Right renal cortex interstitium (tissue), 3 donors: ENCODE measurements at places on chromosomes 5 and 9. TPM values are rescaled to one million over a fixed set of nuclear protein-coding genes. Genes with fewer than 3 reads are reported as not detected.

RELL2 gene
- 0.78 TPM for polyA plus RNA-seq

LHX6 gene
- 3.3 TPM for polyA plus RNA-seq

- DNase-seq, result no peak
These were observed 70.8 kb upstream of the SMIM23 start for GRCh38 chr5:171714851-171715250.

DNA sequence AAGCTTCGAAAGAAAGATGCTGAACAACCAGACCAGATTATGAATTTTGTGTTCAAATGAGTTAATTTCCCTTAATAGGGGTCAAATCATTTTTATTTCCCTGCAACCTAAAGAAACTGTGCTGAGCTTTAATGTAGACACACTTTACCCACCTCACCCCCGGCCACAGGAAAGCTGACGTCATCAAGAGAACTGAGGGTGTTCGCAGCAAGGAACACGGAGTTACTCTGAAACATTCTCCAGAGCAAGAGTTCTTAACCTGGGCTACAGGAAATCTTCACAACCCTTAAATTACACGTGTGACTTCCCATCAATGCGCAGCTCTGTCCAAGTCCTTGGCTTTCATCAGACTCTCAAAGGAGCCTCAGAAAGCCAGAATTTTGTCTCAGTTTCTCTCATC, 116.3 kb downstream of the COL23A1 start:
- DNase-seq, result no peak

- no peak for DNase-seq
These were observed 492 bp downstream of the ATG12 start for GRCh38 chr5:115840873-115841272.

DNA sequence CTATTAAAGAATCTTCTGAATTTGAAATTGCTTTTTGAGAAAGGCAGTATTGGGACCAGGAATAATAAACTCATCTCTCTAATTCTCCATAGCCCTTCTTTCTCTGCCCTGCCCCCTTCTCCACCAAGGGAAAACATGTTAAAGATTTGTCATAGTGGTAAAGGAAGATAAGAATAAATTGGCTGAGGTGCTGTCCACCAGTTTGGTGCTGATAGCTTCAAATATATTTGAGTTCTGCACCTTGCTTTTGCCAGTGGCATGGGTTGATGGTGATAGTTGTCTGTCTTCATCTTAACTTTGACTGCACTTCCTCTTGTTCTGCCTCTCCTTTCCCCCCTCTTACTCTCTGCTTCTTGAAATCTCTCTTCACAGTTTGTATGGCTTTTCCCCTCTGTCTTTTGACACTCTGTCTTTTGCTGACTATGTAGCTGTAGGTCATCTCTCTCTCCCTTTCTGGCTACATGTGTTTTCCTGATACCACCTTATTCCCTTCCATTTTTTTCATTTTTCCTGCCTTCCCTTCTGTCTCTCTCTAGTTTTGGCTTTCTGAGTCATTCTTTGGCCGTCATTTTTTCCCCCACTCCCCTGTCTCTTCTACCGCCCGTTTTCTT, 56.6 kb downstream of the NDUFS4 start:
- DNase-seq, result no peak

PCDH12 gene
- 17.0 TPM for polyA plus RNA-seq

KLHL3 gene
- polyA plus RNA-seq, result 16.9 TPM

DNA sequence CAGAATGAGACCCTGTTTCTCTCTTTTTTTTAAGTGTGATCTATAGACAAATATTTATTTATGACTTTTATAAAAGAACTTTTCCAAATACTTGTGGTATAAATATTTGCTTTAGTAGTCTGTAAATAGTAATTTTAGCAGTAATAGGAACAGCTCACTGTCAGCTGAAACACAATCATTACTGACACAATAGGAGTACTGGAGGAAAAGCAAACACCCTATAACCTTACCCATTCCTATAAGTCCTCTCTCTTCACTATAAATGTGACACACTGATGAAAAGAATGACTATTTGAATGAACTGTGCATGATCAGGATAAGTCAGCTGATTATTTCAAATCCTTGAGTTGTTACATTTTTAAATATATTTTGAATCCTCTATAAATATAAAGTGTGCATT, 72.4 kb downstream of the CDH12 start:
- DNase-seq, result no peak

ZDHHC11 gene
- 5.9 TPM for polyA plus RNA-seq

DNA sequence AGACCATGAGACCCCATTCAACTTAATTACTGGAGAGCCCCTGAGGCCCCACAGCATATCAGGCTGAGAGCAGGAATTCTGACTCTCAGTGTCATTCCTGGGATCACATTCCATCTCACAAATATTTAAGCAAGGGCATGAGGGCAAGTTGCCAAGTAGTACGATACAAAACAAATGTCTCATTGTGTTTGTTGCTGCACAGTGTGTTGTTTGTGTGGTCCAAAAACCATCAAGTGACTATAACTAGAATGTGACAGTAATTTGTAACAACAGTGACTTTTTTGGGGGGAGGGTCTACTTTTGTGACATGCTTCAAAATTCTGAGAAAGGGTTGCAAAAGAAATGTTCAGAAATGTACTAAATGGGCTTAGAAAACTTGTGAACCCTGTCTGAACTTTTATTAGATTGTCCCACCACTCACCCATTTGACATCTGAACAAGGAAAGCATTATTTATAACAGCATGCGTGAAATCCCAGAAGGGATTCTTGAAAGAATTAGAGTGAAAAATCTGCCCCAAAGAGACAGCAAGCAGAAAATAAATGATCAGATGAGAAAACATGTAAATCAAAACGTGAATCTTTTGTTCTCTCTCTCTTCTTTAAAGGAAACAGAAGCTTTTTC, 347.0 kb downstream of the NTRK2 start:
- no peak for DNase-seq

DNA sequence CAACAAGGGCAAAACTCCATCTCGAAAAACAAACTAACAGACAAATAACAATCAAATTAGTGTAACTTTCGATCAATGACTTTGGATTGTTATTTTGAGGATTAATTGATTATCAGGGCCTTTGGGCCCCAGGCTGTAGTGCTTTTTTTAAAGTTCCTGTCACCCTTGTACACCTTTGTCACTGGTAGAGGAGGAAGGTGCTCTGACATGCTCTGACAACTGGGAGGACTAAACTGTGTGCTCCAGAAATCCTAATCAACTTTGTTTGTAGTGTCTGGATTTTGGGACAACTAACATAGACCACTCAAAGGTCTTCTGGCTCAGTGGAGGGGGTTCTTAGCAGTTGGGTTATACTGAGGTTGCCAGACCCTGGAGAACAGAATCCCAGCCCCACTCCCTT, 1.8 kb downstream of the TXN start:
- no peak for DNase-seq

ADGRD2 gene
- 0.17 TPM for polyA plus RNA-seq

GRCh38 chr9:124420991-124421543, 5.8 kb upstream of the PSMB7 start:
- DNase-seq, result no peak

LTC4S gene
- polyA plus RNA-seq, result 2.3 TPM

DNA sequence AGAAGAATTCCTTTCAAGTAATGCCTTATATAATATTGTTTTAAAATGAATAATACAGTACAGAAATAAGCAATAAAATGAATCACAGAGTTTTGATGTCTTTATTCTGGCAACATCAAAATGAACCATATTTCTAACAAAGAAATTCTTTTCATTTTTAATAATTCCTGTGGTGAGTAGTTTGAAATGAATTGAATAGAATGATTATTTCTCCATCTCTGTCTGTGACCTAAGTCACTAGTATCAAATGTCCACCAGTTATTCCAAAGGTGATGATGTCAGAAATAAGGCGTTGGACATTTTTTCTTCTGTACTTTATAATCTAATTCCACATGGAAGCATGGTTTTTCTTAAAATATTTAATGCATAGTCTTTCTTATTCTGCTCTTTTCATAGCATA, 106.2 kb downstream of the ADAMTSL1 start:
- no peak for DNase-seq

DNA sequence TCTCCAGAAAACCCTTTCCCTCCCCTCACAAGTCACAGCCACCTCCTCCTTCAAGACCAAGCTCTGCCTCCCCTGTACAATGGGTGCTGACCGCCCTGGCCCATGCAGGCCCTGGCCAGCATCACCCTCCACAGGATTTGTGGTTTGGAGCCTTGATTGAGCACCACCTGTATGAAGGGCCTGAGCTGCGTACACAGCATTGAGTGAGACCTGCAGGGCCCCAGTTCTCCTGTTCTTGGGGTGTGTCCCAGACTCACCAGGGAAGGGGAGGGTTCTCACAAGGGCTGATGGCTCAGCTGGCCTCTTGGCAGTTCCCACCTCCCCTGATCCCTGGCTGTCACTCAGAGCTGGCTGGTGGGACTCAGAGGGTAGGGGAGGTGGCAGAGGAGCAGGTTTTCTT, 63.7 kb upstream of the IER5L start:
- DNase-seq, result no peak

DNA sequence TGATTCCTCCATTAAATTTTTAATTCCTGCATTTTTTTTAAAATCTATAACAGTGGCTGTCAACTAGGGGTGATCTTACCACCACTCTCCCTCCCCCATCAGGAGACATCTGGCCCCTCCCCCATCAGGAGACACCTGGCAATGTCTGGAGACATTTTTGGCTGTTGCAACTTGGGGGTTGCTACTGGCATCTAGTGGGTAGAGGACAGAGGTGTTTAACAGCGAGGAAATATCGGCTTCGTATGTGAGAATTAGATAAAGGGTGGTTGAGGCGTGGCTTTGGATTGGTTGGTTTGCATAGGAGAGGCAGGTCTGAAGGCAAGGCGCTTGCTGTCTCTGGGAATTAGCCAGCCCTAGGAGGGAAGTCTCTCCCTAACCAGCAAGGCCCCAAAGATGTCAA, 10.5 kb downstream of the CDHR2 start:
- DNase-seq, result no peak

DNA sequence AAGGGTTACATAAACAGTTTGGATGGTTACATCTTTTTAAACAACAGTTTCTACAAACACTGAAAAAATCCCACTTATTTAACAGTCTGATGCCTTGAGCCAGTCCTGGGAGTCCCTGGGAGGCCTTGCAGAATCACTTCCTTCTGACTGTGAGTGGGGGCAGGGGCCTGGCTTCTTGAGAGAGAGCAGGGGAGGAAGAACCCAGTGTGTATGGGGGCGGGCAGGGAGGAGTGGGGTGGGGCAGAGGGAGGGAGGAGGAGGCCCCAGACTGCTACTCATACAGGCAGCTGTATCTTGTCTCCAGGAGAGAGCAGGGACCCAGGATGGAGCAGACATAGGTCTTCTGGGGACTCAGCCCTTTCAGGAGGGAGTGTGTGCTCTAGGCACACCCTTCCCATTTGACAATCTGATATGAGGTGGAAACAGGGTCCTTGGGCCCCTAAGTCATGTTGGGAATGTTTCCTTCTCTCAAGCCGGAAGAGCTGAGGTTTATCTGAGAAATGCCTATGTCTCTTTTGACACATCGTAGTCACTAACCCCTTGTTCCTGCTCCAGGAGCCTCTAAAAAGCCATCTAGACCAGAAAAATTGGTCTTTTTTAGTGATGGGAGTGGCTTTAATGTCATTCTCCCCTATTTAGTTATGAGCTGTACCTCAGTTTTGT, 52.8 kb downstream of the IRF1 start:
- peak; percentile 45 for DNase-seq

SMIM33 gene
- not detected for polyA plus RNA-seq

- DNase-seq, result no peak
These were observed 319.1 kb downstream of the KIF4B start for GRCh38 chr5:155332618-155333017.

- no peak for DNase-seq
These were observed 51.8 kb downstream of the RANBP17 start for GRCh38 chr5:170913573-170913972.

- DNase-seq, result no peak
These were observed 508.0 kb downstream of the PTPRD start for GRCh38 chr9:10104774-10105173.

BAG1 gene
- 81.0 TPM for polyA plus RNA-seq

ERGIC1 gene
- polyA plus RNA-seq, result 118 TPM

DNA sequence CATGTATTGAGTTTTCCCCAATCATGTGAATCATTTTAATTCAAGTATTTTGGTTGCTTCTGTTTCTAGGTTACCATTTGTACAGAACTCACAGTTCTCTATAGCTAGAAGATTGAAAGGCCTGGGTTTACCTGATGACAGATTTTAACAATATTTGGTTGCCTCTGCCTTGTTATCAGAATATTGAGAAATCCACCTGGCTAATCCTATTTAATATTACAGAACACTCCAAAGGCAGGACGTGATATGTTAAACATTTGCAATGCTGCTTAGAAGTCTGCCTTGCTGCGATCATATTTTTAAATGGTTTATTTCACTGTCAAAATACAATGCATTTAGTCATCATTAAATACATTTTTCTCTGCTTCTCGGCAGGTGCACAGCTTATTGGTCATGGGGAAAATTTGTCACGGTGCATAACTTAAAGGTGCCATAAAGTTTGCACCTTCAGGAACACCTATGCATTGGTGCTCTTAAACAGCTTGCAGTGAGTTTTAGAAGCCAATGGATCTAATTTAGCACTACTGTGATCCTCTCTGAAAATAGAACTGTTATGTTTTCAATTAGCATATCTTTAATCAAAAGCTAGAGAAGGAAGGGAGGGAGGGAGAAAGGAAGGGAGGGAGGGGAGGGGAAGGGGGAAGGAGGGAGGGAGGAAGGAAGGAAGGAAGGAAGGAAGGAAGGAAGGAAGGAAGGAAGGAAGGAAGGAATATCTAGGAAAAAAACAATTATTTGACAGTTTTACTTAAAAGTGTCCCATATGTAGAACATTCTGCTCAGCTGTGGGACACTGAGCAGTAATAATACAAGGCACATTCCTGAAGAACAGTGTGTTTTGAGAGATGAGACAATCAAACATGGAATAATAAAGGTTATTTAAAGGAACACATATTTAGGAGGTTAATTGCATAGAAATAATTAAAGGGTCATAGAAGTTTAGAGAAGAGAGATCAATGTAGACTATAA, 15.5 kb upstream of the DAPK1 start:
- no peak for DNase-seq

SLC25A2 gene
- polyA plus RNA-seq, result not detected

DNA sequence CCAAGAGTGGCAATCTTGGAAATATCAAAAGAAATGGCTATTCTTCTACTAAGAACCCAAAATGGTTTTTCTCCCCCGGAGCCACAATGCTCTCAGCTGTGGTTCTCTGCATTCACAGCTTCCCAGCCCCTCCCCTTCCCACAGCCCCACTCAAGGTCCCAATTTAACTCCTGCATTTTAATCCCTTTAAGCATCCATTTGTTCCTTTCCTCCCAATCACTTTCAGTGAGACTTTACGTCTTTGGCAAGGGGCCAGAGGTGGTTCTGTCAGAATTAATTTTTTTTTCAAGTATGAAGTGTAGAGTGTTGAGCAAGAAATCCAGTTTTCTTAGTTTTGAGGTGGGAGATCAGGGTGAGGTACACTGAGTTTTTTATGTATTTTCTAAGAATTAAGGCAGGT, 256.9 kb downstream of the GLIS3 start:
- no peak for DNase-seq

GRCh38 chr5:77707791-77708190, 68.3 kb downstream of the TBCA start:
- no peak for DNase-seq
